HS-27A (cell line): ENCODE measurements at places on chromosomes 11 and 22.

DNA sequence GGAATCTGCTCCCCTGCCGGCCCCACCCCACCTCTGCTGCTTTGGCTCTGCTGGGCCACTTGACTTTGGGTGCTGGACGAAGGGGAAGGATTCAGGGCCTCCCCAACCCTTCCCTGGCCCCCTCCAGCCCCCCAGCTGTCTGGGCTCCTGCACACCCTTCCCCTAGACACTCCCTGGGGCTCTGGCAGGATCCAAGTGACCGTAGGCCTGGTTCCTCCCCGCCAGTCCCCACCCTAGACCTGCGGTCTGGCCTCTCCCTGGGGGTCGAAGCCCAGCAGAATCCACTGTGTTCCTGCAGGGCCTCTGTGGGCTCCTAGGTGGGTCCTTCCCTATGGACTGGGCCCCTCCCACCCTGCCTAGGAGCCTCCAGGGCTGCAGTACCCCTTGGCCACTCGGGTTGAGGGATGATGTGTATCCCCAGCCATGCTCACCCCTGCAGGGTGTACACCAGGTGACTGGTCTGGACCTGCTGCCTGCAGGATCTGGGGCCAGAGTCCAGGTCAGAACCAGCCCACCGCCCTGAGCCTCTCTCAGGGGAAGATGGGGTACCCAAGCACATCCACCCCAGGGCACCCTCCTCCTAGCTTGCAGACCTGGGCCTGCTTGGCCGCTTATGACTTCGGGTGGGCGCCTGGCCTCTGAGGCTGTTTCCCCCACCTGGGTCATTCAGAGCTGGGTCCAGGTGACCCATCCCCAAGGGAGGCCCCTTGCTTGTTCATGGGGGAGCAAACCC, 5.6 kb downstream of the PIM3 start:
- DNase-seq, result no peak

- DNase-seq, result no peak
These were observed 19.8 kb downstream of the FAM118A start for GRCh38 chr22:45329530-45329936.

- no peak for DNase-seq
These were observed 2.1 kb downstream of the FNBP4 start for GRCh38 chr11:47765086-47765485.

GRCh38 chr11:102144357-102145355, 34.4 kb downstream of the YAP1 start:
- no peak for DNase-seq

- no peak for DNase-seq
These were observed 213.6 kb downstream of the CEP164 start for GRCh38 chr11:117541211-117541610.

DNA sequence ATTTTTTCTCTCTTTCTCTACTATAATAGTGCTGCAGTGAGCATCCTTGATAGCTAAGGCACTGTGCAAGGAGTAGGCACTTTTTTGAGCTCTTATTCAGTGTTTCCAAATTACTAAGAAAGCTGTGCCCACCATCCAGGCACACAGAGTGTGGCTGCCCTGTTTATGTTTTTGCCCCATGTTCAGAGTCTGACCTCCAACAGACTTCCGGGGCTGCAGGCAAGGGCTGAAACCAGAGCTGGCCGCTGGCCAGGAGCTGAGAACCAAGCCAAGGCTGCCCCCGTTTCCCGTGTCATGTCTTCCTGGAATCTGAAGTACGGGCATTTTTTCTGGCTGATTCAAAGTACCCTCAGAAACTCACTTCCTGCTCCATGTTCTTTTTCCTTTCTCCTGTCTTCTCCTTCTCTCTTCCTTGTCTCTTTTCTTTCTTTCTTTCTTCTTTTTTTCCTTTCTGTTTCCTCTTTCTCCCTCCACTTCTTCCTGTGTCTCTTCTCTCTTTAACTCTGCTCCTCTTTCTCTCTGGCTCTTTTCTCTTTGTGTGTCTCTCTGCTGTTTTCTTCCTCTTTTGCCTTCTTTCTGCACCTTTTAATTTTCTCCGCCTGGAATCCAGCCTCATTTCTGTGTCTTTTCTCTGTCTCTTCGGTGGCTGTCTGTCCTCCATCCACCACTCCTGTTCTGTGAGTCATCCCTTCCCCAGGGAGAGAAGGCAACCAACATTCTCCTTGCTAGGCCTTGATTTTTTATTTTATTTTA, 17.0 kb upstream of the KCTD14 start:
- DNase-seq, result peak; percentile 90

GRCh38 chr11:121515335-121515671, 62.5 kb upstream of the SORL1-AS1 start:
- no peak for DNase-seq

- DNase-seq, result no peak
These were observed 96.8 kb downstream of the BDNF start for GRCh38 chr11:27603376-27603990.

GRCh38 chr22:29767171-29768051, at the start of gene UQCR10:
Gene UQCR10 (plus strand): TSS chr22:29767369. CDS start chr22:29767399, 30 bp downstream.
- peak; percentile 84 for DNase-seq

DNA sequence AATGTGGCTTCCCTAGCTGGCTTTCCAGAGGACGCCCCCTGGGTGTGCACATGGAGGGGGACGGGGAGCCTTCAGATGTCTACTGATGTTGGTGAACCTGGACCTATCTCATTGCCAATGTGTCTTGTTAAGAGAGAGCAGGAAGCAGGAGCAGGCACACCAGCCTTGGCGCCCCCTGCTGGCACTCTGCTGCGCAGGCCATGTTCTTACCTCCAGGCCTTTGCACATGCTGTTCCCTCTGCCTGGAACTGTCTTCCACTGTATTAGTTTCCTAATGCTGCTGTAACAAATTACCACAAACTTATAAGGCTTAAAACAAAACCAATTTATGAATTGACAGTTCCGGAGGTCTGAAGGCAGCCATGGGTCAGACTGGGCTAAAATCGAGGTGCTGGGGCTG, 23.6 kb upstream of the MN1 start:
- DNase-seq, result no peak

- DNase-seq, result no peak
These were observed 3.1 kb upstream of the PYGM start for GRCh38 chr11:64762674-64763525.

- no peak for DNase-seq
These were observed 2.9 kb downstream of the PANX2 start for GRCh38 chr22:50173311-50173982.

GRCh38 chr11:90318651-90319050, 95.8 kb upstream of the CHORDC1 start:
- DNase-seq, result no peak

GRCh38 chr11:118530683-118531596, at the start of gene TMEM25:
Gene TMEM25 (plus strand): TSS chr11:118531192. CDS start chr11:118531802, 610 bp downstream.
- no peak for DNase-seq

DNA sequence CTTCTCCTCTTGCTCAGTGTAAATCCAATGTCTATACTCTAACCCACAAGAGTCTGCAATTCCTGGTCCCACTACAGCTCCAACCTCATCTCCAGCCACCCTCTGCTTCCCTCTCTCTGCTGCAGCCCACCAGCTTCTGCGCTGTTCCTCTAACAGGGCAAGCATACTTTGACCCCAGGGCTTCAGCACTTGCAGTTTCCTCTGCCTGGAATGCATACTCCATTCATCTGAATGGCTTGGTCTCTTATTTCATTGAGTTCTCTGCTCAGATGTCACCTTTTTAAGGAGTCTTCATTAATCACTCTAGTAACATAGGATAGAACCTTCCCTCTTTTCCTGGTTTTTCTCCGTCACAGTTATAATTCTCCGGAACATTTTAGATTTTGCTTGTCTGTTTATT, 141.6 kb downstream of the BUD13 start:
- DNase-seq, result no peak

- no peak for DNase-seq
These were observed 235.4 kb upstream of the NARS2 start for GRCh38 chr11:78809931-78810541.

GRCh38 chr11:73451896-73452295, 75.7 kb downstream of the RELT start:
- no peak for DNase-seq

- DNase-seq, result no peak
These were observed 16.1 kb upstream of the TMPRSS5 start for GRCh38 chr11:113722221-113722620.

- no peak for DNase-seq
These were observed 84.9 kb upstream of the NARS2 start for GRCh38 chr11:78659326-78660270.

- no peak for DNase-seq
These were observed 642.7 kb upstream of the TENM4 start for GRCh38 chr11:80083531-80083951.

GRCh38 chr11:78221396-78222315, 32.9 kb downstream of the USP35 start:
- DNase-seq, result no peak
